ENCODE measurements at places on chromosomes 5 and 9.

DNA sequence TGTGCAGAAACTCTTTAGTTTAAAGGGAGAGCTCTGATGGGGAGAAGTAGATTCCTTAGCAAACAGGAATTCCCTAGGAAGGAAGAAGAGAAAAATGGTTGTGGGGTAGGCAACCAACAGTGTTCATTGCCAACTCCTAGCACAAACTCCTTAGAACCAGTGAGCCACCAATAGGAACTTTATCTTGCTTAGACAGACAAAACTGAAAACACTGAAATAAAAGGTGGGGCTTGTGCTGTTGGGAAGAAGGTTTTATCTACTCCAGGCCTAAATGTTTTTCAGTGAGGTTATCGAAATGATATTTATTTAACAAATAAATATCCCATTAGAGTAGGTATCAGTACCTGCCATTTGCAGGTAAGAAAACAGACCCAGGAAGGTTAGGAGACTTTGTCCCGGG, 7.7 kb upstream of the GLRX start:
- no peak for DNase-seq

- DNase-seq = no peak
These were observed 379.1 kb downstream of the PSAT1 start for GRCh38 chr9:78676009-78676408.

GRCh38 chr5:107467137-107467932, 203.4 kb downstream of the EFNA5 start:
- DNase-seq = no peak

- no peak for DNase-seq
These were observed 21.3 kb downstream of the ABCA1 start for GRCh38 chr9:104906441-104907277.

GRCh38 chr9:137435980-137436760, 5.0 kb downstream of the ENTPD8 start:
- DNase-seq = no peak

DNA sequence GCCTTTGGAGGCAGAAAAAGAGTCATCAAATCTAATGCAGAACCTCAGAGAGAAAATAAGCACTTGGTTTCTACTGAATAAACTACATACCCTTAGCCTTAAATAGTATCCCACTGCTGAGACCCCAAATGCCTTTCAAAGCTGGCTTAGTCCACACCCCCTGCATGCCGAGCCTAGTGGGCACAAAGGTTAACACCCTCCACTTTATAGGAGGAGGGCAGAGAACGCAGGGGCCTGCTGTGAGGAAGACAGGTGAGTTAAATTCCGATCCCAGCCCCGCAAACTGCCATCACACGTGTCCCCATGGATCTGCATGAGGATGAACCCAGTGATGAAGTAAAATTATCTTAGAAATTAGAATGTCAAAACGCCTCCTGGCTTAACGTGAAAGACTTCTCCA, 19.5 kb upstream of the HSD17B3 start:
- DNase-seq = no peak

DNA sequence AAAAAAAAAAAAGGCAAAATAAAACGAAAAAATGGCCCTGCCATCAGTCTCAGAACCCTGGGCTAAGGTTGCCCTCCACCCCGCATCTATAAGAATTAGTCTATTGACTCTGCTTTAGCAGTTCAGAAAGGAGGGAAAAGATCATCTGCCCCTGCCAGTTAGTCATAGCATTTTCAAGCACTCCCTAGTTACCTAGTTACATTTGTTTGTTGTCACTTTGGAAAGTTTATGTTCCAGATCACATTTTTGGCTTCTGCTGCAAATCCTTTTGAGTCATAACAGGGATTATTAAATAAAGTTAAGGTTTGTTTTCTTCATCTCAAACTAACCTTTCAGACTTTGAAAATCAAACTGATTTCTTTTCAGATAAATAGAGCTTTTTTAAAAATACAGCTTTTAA, 52.1 kb downstream of the AQP7 start:
- no peak for DNase-seq

GRCh38 chr5:91020065-91020800, 362.9 kb downstream of the ARRDC3 start:
- DNase-seq = no peak

DNA sequence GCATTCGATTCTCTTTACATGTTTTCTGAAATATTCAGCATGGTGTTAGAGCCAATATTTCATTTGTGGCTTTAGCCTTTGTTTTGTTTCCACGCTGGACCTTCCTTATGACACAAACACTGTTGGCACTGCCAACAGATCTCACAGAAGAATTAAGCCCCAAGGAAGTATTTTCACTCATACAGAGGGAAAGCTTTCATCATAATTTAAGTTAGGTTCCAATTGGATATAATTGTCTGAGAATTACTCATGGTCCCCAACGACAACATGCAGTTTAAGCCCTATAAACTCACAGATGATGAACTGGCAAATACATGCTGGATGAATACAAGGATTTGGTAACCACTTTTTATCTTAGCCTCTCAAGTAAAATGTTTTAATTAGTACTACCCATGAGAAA, 259.5 kb downstream of the EBF1 start:
- DNase-seq = no peak

DNA sequence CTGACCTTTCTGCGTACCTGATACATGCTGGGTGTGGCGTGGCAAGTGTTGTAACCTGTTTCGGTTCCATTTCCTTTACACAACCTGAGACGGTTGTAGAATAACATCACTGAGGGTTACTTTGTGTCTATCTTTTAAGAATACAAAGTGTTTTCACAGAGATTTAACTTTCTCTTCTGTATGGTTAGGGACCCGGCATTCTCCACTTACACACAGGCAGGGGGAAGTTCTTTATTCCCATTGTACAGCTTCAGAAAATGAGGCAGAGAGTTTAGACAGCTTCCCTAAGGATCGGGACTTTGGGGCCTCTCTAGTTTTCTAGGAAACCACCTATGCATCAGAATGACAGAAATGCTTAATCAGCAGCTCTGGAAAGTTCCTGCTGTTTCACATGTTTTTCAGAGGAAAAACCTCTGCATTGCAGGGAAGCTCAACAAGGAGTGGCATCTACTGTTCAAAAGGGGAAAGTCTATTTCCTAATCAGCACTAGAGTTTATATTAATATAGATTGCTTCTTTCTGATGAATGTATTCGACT, 41.3 kb downstream of the CAST start:
- no peak for DNase-seq

GRCh38 chr9:29555502-29555901, 1982.2 kb upstream of the C9orf72 start:
- DNase-seq = no peak

- DNase-seq = no peak
These were observed 186.6 kb downstream of the DOCK8 start for GRCh38 chr9:401223-401622.

- no peak for DNase-seq
These were observed 457.7 kb upstream of the CHD1 start for GRCh38 chr5:99386406-99387077.

DNA sequence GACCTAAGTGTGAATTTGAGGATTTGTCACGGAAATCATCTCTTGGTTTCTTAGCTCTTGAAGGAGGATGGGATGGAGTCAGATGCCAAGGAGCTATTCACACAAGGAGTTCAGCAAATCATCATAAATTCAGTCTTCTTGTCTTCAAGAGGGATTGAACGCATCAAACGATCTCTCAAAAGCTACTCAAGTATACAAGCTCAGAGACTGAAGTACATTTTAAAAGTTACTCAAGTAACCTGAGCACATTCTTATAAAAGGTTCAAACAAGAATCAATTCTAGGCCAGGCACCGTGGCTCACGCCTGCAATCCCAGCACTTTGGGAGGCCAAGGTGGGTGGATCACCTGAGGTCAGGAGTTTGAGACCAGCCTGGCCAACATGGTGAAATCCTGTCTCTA, 21.1 kb upstream of the GOLPH3 start:
- no peak for DNase-seq

- DNase-seq = no peak
These were observed 284.9 kb upstream of the FBXL7 start for GRCh38 chr5:15215056-15215455.

GRCh38 chr5:171152382-171152781, 156.7 kb upstream of the TLX3 start:
- no peak for DNase-seq

DNA sequence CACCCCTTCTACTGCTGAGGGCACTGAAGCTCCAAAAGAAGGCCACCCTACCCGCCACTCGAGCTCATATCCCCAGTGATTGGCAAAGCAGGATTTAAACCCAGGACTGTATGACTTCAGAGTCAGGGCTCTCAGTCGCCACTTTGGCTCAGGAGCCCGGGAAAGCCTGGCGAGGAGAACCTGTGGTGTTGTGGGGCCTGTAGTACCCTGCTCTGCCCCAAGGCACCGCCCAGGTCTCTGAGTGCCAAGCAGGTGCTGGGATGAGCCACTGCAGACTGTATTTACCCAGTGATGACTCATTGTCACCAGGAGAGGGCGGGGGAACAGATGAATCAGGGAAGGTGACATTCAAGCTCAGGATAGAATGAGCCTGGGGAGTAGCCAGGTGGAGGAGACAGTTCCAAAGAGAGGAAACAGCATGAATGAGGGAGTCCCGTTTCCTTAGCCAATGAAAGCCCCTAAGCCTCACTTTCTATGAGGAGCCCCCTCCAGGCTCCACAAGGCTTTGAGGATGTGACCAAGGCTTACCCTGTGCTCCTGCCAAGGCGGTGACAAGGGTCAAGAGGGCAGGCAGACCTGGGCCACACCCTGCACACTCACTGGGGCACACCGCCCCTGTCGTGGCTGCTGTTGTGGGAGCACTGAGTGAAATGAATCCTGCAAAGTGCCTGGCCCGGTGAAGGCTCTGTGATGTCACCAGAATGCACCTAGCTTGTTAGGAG, 17.8 kb upstream of the DPM2 start:
- peak; percentile 63 for DNase-seq

DNA sequence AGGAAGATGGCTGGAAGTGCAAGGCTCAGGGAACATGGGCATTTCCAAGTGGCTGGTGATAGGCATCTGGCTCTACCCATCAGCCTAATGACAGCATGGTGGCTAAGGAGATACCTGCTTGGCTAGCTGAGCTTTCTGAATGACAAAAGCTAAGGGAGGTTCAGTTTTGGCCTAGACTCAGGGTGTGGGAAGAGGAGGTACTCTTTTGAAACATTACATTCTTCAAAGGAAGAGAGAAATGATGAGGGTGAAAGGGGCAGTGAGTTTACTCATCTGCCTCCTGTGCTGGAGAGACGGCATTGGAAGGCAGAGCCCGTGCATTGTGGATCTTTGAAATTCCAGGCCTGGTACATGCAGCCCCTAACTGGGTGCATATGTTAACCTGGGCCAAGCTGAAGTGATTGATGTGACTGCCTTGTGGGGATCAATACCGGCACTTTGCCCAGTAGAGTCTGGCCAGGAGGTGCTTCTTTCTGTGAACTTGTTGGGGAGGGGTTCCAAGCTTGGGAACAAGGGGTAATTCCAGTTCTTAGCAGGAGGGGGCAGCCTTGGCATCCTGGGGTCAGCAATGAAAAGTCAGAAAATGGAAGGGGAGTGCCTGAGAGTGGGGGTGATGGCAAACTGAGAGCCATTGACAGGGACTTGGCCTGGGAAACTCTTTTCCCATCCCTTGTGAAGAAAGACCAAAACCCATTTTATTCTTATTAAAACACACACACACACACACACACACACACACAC, 108.6 kb downstream of the ACER2 start:
- DNase-seq = no peak

GRCh38 chr5:132496631-132497487, 6.3 kb upstream of the IRF1 start:
- DNase-seq = peak; percentile 67

GRCh38 chr9:136399176-136400037, 563 bp downstream of the SNAPC4 start:
- DNase-seq = peak; percentile 55

- no peak for DNase-seq
These were observed 30.5 kb upstream of the LRRC70 start for GRCh38 chr5:62547945-62548630.

DNA sequence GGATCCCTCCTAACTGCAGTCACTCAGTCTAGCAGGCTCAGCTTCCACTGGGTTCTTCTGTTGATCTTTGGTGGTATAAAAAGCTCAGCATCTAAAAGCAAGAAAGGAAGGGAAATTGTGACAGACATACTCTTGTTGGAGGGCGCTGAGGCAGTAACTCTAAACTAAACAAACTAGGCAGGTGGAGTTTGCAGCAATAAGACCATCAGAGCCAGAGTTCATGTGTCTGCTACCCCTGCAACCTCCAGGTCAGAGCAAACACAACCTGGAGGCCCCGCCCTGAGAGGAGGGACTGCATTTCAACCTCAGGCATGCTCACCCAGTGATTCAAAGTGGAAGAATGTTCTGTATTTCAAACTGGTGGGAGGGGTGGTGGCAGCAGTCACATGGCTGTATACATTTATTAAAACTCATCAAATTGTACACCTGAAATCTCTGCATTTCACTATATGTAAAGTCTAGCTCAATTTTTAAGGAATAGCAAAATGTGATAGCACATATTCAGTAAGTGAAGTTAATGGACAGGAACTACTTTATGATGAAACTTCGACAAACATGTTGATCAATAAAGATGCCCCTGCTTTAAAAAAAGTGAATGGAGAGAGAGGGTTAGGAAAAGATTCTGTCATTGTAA, 7.1 kb downstream of the ACTL7A start:
- DNase-seq = no peak

DNA sequence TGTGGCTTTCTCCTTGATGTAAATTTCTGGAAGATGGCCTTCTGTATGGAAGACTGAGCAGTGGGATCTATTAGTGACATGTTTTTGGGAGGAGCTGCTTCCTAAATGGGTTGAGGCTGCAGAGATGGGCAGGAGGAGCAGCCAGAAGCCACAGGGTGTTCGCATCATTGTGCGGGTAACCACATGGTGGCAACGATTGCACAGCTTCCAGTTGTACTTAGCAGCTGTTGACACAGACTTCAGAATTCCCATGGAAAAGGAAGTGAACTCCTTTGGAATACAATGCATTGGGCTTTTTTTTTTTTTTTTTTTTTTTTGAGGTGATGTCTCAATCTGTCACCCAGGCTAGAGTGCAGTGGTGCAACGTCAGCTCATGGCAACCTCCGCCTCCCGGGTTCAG, 297.3 kb downstream of the NR3C1 start:
- no peak for DNase-seq

GRCh38 chr5:2883771-2884170, 132.3 kb upstream of the IRX2 start:
- no peak for DNase-seq

All from stimulated activated naive B cell treated with anti-CD40 and anti-IgM and Interleukin-4, amounts not matched to agents 10 μg/mL and 1 μg/mL and 100 μg/mL, for 72 hours (primary cell).